ENCODE measurements at places on chromosomes 1 and 21.

DNA sequence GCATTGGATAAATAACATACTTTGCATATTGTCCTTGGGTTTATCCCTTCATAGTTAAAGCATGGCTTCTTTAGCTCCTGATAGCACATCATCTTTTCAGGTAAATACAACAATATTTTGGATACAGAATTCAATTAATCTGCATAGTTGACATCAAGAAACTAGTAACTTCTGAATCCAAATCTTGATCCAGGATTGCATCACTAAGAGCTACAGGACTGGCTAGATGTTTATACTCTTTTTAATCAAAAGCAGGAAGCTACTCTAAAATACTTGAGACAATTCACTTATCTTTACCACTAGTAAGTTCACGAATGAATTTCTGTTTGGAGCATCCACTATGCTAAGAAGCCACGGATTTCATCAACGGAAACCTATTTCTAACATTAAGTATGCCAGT, 54.2 kb upstream of the SLC44A3 start:
- DNase-seq, result no peak

DNA sequence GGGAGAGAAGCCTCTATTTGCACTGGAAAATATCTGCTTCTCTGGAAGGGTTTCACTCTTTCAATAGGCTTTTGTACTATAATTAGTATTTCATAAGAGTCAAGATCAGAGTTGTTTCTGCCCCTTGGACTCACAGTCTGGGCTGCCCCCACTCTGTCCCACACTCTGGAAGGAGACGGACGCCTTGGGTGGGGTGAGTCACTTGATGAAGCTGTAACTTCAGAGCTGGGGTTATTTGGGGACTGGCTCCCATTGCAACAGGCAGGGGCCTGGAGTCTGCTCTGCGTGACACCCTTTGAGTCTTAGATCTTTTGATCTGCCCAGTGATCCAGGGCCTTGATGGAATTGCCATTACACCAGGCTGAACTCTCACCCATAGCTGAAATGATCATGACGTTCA, 4.0 kb upstream of the KCNA10 start:
- DNase-seq, result no peak

DNA sequence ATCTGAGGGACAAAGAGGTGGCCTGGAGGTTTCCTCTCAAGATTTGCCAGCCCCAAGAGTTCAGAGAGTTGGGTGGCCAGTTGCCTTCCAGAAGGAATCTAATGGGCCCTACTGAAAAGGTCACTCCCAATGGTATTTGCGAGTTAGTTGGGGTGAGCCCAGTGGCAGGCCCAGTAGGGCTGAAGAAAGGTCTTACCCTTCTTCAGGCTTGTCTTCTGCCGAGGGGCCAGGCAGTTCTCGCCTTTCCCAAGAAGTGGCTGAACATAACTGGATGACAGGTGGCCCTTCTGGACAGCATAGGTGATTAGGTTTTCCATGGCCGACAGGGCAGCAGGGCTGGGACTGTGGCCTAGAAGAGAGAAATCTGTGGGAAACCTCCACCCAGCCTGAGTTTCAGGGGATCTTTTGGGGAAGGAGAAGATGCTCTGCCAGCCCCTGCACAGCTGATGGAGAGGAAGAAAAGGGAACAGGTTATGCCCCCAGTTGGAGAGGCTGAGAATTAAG, 7.2 kb downstream of the PGLYRP4 start:
- DNase-seq, result no peak

- no peak for DNase-seq
Observed at GRCh38 chr1:202355944-202356553, 7.5 kb downstream of the PPP1R12B start.

GRCh38 chr1:199691540-199691939, 336.0 kb upstream of the NR5A2 start:
- DNase-seq, result peak; percentile 91

DNA sequence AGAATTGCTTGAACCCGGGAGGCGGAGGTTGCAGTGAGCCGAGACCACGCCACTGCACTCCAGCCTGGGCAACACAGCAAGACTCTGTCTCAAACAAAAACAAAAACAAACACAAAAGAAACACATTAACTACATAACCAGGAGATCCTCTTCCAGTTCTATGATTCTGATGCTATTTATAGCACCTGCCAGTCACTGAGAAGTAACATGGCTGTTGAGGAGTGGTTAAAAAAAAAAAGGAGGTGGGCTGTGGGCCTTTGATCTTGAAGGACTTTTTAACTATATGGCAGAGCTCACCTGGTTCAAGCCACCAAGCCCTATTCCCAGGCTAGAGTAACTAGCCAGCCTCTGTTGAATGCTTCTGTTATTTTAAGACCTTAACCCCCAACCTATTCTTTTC, 148.8 kb downstream of the ZBTB18 start:
- DNase-seq, result no peak

DNA sequence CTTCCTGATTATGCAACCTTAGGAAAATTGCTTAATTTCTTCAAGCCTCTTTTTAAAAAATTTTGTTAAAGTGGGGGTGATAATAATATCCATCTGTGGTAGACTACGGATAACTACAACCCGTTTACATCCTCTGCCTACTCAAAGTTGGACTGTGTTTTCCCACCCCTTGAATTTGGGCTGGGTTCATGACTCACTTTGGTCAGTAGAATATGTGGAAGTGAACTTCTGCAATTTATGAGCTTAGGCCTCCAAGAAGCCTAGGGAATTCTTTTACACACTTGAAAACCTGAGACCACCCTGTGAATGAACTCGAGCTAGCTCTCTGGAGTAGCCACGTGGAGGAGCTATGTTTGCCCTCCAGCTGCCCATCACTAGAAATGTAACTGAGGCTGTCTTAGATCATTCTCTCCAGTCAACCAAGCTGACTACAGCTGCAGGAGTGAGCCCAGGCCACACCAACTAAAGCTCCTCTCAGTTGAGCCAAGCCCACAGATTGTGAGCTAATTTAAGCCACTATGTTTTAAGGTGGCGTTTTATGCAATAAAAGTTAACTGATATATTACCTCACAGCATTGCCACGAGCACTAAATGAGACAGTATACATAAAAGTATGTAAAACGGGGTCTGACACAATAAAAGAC, 29.6 kb upstream of the CACHD1 start:
- DNase-seq, result no peak

- no peak for DNase-seq
Observed at GRCh38 chr1:178643831-178644230, 81.2 kb upstream of the RALGPS2 start.

- DNase-seq, result no peak
Observed at GRCh38 chr1:157312082-157312812, 174.1 kb upstream of the ETV3 start.

GRCh38 chr1:90922996-90923395, 98.8 kb downstream of the ZNF644 start:
- DNase-seq, result no peak

GRCh38 chr1:244221991-244222390, 170.9 kb downstream of the ZBTB18 start:
- no peak for DNase-seq

DNA sequence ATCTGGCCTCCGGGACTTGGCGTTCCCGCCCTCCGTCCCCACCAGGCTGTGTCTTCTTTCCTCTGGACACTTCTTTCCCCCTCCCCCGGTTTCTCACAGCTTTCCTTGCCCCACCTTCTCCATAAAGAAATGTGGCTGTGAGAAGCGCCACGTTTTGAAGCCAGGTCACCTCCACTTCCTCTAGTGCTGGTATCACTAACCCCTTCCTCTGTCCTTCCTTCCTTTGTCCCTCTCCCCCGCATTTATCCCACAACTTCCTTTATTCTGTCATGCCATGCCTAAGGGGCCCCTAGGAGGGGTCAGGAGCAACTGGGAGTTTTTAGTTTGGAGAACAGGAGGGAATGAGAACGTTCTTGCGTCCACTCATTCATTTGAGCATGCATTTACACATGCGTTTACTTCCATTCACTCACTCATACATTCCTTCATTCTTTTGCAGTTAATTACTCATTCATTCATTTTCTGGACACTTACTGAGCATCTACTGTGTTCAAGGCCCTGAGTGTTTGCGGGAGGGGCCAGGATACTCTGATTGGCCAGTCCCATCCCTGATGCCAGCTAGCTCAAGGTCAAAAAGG, 5.0 kb upstream of the ACOT11 start:
- DNase-seq, result no peak

DNA sequence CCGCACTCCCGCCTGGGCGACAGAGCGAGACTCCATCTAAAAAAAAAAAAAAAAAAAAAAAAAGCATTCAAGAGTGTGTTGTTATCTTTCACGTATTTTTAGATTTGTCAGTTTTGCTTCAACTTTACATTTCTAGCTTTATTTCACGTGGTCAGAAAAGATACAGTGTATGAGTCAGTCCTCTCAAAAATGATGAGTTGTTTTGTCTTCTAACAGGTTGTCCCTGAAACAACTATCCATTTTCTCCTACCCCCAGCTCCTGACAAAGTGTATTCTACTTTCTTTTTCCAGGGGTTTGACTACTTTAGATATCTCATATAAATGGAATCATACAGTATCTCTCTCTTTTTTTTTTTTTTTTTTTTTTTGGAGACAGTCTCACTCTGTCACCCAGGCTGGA, 5.5 kb upstream of the ZNF695 start:
- DNase-seq, result no peak

GRCh38 chr1:23531562-23532094, 595 bp upstream of the E2F2 start:
- DNase-seq, result no peak

DNA sequence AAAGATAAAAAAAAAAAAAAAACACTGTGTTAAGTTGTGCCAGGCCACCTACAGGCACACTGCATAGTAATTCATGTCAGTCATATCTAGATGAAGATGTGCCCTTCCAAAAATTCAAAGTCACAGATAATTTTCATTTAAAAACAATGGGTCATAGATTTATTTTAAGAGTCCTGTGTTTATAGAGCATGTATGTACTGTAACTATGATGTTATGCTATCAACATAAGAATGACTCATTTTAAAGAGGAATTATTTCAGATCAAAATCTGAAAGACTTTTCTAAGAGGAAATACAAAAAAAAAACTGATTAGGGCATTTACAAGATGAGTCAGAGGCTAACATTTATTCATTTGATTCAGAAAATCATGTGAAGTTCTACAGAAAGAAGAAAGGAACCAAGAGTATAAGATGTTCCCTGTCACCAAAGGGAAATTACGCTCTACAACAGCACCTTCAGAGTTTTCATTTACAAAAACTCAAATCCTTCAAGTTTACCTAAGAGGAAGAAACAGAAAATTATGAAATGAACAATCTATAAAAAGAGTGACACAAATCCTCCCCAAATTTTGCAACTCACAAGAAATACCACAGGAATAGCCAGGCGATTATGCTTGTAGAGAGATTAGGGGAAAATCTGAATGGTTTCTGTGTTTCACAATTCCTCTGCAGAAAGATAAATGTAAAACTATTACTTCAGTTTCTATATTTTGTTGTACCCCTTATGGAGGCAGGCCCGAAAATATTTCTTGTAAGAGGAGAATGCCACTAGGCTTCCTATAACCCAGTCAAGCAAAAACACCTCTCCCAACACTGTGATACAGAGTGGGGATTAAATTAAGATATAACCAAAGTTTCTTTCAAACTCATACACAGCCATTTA, 13.8 kb downstream of the TP53BP2 start:
- DNase-seq, result peak; percentile 13

GRCh38 chr1:232554409-232554808, 75.5 kb downstream of the SIPA1L2 start:
- DNase-seq, result no peak

- no peak for DNase-seq
Observed at GRCh38 chr1:34460193-34460592, 283.5 kb downstream of the C1orf94 start.

DNA sequence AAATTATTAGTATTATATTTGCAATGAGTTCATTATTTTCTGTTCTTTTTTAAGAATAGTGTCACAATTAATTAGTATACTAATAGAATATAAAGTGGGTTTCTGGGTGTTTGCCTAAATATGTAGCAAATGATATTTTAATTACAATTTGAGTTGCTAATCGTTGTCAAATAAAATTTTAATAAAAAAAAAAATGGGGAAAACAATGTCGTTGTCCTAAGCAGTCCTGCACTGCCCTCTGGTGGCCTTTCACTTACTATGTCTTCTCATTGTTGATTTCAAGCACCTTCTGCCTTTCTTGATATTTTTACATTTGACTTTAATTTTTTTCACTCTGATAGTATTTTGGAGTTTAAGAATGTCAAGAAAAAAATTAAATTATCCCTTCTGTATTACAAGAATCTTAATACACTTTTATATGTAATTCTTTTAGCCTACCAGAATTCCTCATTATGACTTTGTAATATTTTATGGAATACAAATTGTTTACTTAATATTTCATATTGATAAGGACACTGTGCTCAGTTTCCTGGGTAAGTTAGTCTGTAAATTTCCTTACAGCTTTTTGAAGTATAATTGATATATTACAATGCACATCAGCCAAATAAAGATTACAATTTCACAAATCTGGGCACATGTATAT, 104.5 kb upstream of the FMN2 start:
- peak; percentile 26 for DNase-seq

DNA sequence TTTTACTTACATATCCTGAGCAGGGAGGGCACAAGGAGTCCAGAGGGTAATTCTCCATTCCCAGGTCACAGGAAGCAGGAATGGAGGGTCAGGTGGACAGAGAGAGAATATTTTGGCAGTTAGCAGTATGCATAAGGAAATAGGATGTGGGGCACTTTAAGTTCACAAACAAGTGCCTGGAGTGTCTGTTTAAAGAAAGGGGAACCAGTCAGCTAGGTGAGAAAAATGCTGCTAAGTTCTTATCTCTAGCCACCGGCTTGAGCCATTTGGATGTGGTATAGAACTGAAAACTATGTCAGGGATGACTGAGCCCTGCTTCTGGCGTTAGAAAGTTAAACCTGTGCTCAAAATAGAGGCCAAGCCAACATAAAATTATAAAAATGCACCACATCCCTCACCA, 739.7 kb upstream of the NCAM2 start:
- no peak for DNase-seq

DNA sequence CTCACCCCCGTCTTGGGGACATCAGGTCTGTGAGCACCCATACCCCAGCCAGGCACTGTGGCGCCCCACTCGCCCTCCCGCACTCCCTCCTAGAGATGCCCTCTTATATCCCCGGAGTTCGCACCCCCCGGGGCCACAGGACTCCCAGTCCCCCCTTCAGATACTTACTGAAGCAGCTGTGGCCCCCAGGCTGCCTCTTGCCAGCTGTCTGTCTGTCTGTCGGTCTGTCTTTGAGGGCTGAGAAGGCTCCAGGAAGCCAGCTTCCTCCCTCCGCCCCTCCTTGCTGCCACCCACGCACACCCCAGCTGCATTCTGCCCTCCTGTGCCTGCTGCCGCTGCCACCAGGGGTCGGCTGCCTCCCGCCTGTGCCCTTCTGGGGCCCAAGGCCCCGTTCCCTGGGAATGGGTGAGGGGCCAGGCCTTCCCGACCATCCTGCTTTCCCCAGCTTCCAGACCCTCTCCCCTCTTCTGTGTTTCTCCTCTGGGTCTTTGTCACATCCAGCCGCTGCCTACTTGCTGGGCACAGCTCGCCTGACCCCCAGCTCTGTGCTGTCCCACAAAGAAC, at the start of gene PTPN7:
PTPN7 (minus strand) TSS at position 226 of the 564 bp plus-strand sequence. CDS start 1,200 bp downstream, outside the sequence.
- no peak for DNase-seq
